H1 (cell line): ENCODE measurements at places on chromosomes 11 and 22. TPM values are rescaled to one million over a fixed set of nuclear protein-coding genes. Genes with fewer than 3 reads are reported as not detected.

DNA sequence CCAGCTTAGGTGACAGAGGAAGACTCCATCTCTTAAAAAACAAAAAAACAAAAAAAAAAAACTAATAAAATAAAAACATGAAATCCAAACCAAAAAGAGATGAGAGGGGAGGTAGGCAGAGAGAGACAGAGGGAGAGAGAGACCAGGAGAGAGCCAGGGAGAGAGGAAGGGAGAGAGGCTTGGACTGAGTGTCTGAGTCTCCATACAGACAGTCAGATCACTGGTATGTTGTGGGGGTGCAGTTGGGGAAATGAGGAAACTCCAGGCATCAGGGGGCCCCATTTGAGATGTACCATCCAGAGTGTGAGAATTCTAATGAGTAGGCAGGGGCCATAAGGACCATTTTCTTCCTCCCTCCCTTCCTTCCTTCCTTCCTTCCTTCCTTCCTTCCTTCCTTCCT, 53.1 kb upstream of the SEPTIN5 start:
- no peaks in the 10 kb centered on the region for H3K27me3 ChIP-seq
- H3K4me3 ChIP-seq: no peak overlapping the region
- H3K4me1 ChIP-seq: peaks cover 7% of the 10 kb centered on the region; the same call in 1 of the 2 replicates
- DNase-seq: no peak
- no peak overlapping the region for H3K27ac ChIP-seq

DNA sequence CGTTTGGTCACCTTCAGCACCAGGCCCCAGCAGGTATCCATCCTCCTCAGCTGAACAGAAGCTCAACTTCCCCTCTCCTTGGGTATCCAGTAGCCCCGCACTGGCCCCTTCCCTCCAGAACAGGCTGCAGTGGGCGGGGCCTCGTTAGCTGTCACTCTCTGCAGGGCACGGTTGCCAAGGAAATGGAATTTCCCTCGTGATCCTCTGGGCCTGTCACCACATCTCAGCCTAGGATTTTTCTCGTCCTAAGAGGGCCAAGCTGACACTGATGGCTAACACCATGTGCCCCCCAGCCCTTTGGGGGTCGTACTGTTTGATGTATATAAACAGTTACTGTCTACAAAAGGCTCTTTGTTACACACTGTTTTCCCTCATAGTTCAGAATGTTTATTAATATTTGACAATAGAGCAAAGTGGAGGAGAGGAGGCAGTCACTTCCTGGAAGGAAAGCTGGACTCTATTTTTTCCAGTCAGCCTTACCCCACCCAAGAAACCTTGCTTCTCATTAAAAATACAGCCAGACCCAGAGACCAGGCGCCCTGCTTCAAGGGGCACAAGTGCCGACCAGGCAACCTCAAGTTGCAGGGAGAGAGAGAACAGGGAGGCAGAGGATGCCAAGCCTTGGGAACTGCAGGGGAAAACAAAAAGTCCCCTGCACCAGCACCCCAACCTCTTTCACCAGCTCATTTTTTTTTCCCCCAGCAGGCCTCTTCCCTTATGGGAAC, 44.5 kb downstream of the FEZ1 start:
- DNase-seq: no peak
- H3K4me3 ChIP-seq: no peak overlapping the region
- no peak overlapping the region for H3K27ac ChIP-seq

DNA sequence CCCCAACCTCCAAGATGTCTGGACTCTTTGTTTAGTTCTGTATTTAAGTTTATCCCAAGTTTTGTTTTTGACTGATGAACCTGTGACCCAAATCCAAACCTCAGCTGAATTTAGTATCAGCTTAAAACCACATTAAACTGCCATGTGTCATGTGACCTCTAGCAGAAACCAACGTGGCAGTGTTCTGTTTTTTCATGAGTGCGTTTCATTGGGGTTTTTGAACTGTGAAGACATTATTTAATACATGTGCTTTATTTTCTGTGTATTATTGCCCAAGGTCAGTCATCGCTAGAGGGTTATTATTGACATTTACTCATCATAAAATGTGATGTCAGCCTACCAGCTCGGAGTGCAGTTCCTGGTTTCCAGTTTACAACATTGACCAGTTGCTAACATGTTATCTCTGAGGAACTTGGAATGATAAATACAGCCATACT, 1.8 kb downstream of the TLCD5 start:
- no peak overlapping the region for H3K4me3 ChIP-seq
- no peaks in the 10 kb centered on the region for H3K36me3 ChIP-seq
- no peaks in the 10 kb centered on the region; the same call in 1 of the 2 replicates for H3K4me1 ChIP-seq
- no peak for DNase-seq
- no peak overlapping the region for H3K27ac ChIP-seq
- H3K27me3 ChIP-seq: no peaks in the 10 kb centered on the region

DNA sequence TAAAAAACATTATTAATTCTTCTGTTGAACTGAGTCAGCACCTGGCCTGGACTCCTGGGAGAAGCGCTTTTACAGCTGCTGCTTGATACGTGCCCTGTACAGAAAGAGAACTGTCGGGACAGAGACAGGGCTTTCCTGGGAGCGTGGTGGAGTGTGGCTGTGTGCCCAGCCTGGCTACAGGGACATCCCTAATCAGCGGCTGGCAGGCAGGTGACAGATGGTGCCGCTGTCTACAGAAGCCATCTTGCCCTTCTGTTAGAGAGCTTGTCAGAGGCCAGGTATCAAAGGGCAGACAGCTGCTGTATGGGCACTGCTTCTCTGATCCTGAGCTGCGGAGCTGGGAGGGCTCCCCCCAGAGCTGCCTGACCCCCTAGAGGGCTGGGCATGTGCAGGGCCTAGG, 361.8 kb downstream of the TENM4 start:
- H3K36me3 ChIP-seq: no peaks in the 10 kb centered on the region
- H3K27ac ChIP-seq: no peak overlapping the region
- no peak overlapping the region for H3K4me3 ChIP-seq
- no peak for DNase-seq
- H3K4me1 ChIP-seq: peaks cover 7% of the 10 kb centered on the region; the same call in 1 of the 2 replicates
- no peaks in the 10 kb centered on the region for H3K27me3 ChIP-seq

DNA sequence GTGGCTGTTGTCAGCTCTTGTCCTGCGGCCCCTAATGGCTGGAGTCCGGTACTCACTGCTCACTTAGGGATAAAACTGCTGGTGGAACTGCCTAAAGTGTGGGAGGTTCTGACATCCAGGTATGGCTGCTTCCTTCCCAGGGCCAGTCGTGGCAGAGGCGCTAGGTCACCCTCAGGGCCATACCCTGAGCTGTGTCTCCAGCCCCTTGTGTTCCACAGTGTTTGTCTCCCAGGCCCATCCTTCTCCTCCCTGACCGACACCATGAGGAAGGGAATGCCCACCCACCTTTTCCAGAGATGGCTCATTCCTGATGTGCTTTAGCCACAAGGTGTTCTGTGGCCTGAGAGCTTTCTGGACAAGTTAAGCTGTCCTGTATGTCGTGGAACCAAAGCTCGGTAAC, 12.4 kb upstream of the ACR start:
- DNase-seq: no peak
- H3K27ac ChIP-seq: no peak overlapping the region
- H3K27me3 ChIP-seq: peaks cover 25% of the 10 kb centered on the region
- peaks cover 5% of the 10 kb centered on the region; the same call in 1 of the 2 replicates for H3K36me3 ChIP-seq
- no peaks in the 10 kb centered on the region; the same call in 1 of the 2 replicates for H3K4me1 ChIP-seq

DNA sequence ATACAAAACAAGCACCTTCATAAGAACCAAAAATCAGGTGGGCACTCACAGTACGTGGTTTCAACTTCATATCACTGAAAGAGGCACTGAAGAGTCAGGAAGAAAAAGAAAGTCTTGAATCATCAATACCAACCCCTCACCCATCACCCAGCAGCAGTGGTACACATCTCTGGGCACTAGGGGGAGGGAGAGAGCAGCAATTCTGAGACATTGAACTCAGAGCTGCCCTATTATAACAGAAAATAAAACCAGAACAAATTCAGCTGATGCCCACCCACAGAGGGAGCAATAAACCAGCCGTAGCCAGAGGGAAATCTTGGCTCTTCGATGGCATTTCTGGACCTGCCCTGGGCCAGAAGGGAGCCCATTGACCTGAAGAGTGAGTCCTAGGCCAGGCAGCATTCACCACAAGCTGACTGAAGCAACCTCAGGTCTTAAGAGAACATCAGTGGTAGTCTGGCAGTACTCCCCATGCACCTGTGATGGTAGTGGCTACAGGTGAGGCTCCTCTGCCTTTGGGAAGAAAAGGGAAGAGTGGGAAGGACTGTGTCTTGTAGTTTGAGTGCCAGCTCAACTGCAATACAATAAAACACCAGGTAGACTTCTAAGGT, 42.2 kb upstream of the FAM181B start:
- no peaks in the 10 kb centered on the region for H3K36me3 ChIP-seq
- H3K4me1 ChIP-seq: no peaks in the 10 kb centered on the region
- H3K4me3 ChIP-seq: no peak overlapping the region

DNA sequence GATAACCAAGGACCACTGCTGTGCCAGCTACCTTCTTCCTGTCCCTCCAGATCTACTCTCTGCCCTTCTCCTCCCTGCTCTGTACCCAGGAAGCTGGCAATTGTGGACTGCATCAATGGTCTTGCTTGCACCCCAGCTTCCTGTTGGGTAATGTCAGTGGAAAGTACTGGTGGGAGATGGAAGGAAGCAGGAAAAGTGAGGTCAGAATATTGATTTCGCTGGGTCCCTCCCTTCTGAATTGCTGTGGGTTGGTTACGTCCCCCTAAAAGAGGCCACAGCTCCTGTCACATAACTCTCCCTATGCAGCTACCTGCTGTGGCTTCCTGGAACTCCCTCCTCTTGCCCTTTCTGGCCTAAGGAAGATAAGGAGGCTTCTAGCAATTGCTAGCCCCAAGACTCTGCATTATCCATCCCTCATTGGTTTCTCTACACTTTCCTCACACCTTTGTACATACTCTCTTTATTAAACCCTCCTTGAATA, 81.2 kb downstream of the RASSF10 start:
- H3K4me3 ChIP-seq: no peak overlapping the region
- no peaks in the 10 kb centered on the region for H3K4me1 ChIP-seq
- H3K27ac ChIP-seq: no peak overlapping the region
- no peak for DNase-seq
- H3K36me3 ChIP-seq: no peaks in the 10 kb centered on the region

DNA sequence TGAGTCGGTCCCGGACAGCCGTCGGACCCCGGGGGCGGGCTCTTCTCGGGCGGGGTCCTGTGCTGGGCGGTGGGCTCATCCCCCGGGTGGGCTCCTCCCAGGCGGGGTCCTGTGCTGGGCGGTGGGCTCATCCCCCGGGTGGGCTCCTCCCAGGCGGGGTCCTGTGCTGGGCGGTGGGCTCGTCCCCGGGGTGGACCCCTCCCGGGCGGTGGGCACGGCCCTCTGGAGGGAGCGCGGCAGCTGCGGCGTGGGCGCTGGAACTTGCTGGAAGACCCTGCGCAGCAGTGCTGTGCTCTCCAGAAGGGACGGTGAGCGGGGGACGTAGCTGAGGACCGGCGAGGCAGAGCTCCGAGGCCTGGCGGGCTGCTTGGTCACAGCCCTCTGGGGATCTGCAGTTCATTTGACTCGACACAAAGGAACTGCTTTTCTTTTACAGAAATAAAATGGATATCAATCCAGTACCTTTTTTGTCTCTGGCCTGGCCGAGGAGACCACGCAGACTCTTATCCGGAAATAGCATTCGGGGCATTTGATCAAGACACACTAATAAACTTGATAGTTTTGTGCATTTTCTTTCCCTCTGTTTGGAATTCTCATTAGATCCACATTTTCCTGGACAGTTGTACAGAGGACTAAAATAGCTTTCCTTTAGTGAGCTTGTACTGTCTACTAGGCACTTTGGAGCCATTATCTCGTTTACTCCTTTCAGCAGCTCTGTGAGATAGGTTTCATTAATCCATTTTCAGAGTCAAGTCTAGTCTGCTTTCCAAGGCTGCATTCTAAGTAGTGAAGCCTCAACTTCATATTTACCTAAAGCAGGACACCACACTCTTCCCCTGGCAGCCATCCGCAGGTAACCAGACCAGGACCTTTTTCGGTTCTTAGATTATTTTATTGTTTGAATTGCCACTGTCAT, 812 bp downstream of the JAM3 start:
- no peak overlapping the region for H3K27ac ChIP-seq
- peak overlapping the region; percentile 97 for H3K4me3 ChIP-seq
- no peaks in the 10 kb centered on the region for H3K36me3 ChIP-seq
- H3K4me1 ChIP-seq: 0 out of 2 replicates have a peak, but pooled peaks cover 9% of the 10 kb centered on the region
- H3K27me3 ChIP-seq: no peaks in the 10 kb centered on the region; the same call in 1 of the 2 replicates

The P2RX6 gene
- not detected in 2 replicates for total RNA-seq

The NXPE2 gene
- total RNA-seq: 0.29 TPM in 1 of 2 replicates, not detected in the other

The BAIAP2L2 gene
- 5.4 and 7.2 TPM in 2 replicates for total RNA-seq

The SLC2A11 gene
- total RNA-seq: 12.5 and 13.2 TPM in 2 replicates

The APOL1 gene
- total RNA-seq: not detected in 2 replicates
